NCI-H1436 treated with DMSO at 0.1 percent for 48 hours (cell line): ENCODE measurements at places on chromosomes 16 and 17.

- no peak for DNase-seq
Observed at GRCh38 chr17:66665194-66665593, 169.7 kb upstream of the CACNG5 start.

GRCh38 chr17:43576563-43577229 is 30.6 kb upstream of the ETV4 start:
- DNase-seq: peak; percentile 44

DNA sequence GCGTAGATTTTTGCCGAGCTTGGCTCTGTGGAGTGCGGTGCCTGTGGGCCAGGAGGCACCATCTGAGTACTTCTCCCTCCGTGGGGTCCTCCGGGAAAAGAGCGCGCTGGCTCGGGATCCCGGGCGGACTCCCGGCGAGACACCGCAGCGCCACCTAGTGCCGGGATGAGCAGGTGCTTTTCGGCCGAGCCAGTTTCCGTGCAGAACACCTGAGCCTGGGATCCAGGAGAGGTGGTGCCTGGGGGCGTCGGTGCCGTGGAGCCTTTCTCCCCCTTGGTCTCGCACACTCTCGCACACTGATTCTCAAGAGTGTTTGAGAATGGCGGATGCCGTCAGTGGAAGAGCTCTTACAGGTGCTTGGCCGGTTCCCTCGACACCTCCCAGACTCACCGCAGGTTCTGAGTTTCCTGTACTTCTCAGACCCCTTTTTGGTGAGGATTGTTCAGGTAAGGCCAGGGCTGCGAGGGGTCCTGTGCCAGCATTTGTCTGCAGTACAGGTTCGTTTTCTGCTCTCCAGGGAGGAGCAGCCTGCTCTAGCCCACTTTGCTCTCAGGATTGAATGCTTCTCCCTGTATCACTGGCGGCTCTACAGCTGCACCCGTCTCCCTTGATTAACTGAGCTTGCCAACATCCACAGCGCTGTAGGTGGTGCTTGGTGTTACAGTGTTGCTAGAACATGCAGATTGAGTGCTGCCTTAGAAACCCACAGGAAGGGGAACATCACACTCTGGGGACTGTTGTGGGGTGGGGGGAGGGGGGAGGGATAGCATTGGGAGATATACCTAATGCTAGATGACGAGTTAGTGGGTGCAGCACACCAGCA is 23.3 kb downstream of the TBCD start:
- no peak for DNase-seq

DNA sequence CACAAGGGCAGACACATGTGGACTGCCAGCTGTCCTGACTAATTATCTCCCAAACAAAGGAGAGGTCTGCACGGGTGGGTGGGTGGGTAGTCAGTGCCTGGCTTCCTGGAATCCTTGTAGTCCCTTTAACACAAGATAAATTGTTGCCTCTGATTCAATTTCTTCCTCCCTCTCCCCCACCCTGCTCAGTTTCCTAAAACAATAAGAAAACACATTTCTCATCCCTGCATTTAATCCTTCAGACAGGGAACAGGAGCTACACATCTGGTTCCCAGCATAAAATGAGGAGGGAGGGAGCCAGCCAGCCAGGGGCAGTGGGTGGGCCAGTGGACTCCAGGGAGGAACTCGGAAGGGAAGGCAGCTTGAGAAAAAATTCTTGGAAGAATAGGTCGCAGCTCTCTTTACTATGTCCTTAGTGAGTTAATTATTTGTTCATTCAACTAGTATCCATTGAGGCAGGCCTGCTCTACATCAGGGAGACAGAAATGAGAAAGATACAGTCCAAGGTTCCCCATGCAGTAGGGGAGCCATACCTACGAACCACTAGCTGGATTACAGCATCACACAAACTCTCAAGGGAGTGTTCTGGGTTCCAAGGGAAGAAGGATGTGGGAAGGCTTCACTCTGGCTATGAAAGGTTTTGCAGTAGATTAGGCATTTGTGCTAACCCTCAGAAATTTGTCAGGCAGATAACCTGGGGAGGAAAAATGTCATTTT is 58.3 kb downstream of the CCT6B start:
- no peak for DNase-seq

DNA sequence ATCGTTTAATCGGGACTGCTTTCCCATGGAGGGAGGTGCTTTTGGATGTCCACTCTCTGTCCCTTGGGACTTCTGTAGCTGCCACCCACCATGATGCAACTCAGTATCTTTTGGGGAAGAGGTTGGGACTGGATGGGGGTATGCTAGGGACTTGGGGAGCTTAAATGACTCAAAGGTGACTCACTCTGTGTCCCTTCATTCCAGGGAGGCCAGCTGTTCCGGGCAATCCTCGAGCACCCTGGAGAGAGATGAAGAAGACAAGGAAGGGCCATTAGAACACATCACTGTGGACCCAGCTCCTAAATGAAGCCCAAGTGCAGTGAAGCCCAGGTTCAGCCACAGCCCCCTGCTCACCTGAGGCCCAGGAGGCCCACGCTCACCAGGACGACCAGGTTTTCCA is 4.6 kb downstream of the COL1A1 start:
- DNase-seq: no peak

DNA sequence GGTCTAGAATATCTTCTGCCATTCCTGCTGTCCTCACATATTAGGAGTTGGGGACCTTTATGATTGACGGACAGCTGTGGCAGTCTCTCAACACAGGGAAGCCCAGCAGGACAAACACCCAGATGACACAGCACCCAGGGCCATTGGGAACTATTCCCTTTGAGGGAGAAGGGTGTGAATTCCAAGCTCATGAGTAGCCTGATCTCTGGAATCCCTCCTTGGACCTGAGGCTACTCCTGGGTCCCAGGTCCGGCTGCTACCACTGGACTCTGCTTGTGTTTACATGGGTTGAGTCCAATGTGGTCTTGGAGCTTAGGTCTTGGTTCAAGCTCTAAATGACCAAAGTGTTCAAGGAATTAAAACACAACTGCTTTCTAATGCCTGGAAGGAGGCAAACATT is 78.9 kb downstream of the SLC6A2 start:
- DNase-seq: no peak

- no peak for DNase-seq
Observed at GRCh38 chr17:22131740-22132139, 439.4 kb downstream of the KCNJ18 start.

DNA sequence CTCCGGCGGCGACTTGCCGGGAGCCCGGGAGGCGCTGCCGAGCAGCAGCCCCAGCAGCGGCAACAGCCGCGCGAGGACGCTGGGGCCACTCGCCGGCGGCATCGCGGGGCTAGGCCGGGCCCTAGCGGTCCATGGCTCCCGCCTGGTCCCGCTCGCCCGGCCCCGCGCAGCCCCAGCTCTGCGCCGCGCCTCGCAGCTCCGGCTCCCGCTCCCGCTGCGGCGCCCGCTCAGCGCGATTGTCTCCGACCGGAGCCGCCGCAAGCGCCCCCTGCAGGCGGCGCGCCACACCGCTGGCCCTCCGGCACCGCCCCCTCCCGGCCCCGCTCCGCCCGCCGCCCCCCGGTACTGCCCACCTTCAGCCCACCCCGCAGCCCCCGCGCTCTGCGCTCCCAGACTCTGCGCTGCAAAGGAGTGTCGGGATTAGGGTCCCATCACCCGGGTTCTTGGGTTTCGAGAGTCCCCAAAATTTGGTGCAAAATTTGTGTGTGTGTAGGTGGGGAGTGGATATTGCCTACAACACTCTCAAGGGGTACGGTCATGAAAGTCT is at the start of gene FAM171A2:
FAM171A2 (minus strand) TSS at position 241 of the 547 bp plus-strand sequence; CDS start at position 102, 139 bp downstream.
- no peak for DNase-seq

DNA sequence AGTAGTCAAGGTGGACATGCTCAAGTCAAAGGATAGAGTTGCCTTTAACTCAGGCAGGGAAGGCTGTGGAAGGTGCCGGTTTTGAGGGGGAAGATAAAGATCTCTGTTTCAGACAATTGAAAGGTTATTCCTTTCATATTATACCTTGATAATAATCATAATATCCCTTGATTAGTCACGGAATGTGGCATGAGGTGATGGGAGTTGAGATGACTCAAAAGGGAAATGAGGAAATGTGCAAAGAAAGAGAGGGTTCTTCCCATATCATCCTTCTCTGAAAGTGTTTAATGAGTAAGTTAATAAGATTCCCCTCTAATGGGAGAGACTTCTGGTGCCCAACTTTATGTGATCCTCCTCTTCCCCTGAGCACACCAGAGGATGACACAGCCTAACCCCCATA is 43.1 kb upstream of the HS3ST2 start:
- no peak for DNase-seq

DNA sequence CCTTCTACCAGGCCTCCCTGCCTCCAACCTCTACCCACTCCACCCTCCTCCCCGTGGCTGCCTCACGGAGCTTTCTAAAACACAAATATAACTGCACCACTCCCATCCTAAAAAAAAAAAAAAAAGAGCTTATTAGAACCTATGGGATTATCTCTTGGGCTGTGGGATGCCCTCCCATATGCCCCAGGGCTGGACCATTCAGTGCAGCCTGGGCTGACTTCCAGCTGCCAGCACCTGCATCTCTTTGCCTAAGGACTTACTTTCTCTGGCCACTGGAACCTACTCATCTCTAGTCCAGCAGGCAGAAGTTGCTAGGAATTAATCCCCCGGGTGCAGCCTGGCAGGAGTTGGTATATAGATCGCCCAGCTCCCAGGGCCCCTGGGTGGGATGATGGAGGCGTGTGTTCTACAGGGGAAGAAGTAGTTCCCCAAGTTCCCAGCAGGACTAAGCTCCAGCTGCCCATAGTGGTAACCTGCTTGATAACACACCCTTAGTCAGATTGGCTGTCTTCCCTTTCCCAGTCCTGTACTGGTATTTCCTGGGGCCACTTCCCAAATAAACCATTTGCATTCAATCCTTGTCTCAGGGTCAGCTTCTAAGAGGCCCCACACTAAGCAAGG is 10.3 kb downstream of the MPP3 start:
- no peak for DNase-seq

DNA sequence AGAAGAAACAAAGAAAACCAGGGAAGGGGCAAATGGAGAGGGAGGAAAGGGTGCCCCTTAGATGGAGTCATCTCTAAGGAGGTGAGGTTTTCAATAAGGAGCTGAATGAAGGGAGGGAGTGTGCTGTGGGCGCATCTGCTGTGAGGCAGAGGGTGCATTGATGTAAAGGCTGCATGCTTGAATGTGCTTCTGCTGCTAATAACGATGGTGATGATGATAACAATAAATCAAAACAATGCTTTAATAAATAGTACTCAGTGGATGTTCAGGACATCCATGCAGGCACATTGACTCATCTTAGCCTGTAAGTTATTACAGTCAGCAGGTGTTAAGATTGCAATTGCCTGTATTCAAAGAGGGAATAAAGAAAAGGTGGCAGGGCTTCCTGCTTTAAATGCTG is 87.8 kb downstream of the SHISA6 start:
- no peak for DNase-seq

- DNase-seq: no peak
Observed at GRCh38 chr16:8665529-8665928, 8.9 kb upstream of the ABAT start.

DNA sequence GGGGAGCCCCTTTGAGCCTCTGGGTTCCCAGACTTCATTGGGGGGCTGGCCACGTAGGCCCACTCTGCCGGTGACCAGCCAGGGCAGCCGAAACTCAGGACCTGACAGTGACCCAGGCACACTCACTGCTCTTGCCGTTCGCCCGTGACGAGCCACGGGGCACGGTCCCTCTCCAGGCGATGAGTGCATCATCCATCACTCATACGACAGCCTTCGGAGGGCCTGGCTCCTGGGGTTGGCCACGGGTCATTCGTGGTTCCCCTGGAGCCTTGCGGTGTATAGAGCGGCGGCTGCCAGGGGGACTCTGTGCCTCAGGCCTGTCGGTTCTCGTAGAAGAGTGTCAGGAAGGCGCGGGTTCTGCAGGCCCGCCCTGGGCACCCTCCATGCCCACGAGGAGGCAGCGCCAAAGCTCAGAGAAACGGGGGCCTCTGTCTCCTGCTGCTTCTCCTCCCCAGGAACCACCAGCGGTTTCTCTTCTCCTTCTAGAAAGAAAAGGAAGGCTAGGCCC is 11.2 kb upstream of the NUDT16L1 start:
- DNase-seq: no peak

- peak; percentile 45 for DNase-seq
Observed at GRCh38 chr16:26768385-26769010, 298.2 kb upstream of the C16orf82 start.

GRCh38 chr16:81885976-81886586 is 107.0 kb downstream of the PLCG2 start:
- DNase-seq: no peak

DNA sequence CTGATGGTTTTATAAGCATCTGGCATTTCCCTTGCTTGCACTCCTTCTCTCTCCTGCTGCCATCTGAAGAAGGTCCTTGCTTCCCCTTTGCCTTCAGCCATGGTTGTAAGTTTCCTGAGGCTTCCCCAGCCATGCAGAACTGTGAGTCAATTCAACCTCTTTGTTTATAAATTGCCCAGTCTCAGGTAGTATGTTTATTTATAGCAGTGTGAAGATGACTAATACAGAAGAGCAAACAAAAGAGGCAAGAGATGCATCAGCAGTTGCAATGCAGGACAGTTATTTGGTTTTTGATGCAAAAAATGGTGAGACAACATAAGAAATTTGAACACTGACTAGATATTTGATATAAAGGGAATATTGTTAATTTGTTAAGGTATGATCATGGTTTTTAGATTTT is 16.8 kb downstream of the TMEM100 start:
- DNase-seq: no peak

DNA sequence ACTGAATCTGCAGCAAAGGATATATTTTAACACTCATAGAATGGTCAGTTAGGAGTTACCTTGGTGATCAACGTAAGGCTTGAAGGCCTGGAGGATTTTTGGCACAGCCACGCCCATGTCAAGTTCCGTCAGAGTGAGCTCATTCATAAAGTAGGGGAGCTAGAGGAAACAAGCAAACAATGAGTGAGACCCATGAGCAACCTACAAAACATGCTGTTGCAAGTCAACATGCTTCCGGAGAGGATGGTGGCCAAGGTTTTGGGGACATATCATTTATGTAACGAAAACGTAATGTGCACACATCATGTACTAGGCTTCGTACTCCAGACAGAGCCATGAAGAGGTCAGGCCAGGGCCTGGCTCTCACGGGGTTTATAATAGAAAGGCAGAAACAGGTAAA is 41.1 kb upstream of the ERN1 start:
- DNase-seq: no peak

DNA sequence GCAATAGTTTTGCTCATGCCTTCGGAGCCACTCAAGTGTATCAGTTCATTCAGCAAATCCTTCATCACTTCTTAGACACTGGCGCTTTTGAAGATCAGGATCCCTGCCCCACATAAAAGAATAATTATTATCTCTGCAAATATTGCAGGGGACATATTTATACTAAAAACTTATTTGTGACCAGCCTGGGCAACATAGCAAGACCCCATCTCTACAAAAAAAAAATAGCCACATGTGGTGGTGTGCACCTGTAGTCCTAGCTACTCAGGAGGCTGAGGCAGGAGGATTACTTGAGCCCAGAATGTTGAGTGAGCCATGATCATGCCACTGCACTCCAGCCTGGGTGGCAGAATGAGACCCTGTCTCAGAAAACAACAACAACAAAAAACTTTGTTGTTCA is 1.7 kb upstream of the APPBP2 start:
- DNase-seq: no peak

GRCh38 chr16:22417019-22417418 is 42.6 kb upstream of the CDR2 start:
- no peak for DNase-seq
